ENCODE measurements at places on chromosomes 3 and 15.
A peak's percentile ranks its signal among the peaks of the same experiment; 100 is the strongest.

DNA sequence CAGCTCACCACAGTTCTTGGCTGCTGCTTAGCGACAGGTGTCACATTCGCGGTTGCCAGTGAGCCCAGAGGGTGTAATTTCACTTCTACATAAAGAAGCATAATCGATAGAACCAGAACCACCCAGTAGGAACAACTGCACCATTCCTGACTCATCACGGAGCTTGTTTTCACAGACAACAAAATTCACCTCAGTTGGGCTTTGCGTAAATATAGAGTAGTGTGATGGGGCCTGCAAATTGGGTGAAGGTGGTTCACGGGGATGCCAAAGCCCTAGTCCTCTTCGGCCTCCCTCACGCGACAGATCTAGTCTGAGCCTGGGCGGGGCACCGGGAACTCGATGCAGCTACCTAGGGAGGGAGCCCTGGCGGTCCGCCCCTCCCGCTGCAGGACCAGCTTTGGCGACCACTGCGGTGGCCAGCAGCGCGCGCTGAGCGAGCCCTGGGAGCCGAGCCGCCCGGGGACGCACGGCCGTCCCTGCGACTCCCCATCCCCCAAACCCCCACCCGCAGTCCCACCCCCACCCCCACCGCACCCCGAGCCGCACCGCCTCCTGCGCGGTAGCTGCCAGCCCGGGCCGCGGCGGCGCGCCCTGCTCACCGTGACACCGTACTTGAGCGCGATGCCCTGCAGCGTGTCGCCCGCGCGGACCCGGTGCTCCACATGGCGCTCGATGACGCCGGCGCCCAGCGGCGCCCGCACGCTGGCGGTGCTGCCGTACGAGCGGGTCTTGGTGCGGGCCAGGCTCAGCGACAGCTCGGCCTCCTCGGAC is 519 bp downstream of the LYSMD2 start:
- peak; percentile 48 for DNase-seq

DNA sequence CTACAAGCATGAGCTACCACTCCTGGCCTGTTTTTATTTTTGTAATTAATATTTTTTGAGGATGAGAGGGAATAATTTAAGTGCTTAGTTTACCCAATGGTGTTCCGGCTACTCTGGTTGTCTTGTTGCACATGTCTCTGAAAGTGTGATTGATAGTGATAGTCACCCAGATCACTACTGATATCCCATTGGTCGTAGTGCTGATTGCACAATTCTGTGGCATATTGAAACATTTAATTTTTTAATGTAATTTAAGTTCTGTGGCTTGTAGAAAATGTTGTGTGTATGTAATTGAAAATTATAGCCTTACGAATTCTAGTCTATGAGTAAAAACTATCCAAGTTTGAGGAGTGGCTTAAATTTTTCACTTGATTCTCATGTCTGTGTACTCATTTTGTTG is 11.9 kb downstream of the ARIH2 start:
- no peak for DNase-seq

- DNase-seq, result no peak
Observed at GRCh38 chr3:158451405-158452055, 119.5 kb upstream of the MLF1 start.

DNA sequence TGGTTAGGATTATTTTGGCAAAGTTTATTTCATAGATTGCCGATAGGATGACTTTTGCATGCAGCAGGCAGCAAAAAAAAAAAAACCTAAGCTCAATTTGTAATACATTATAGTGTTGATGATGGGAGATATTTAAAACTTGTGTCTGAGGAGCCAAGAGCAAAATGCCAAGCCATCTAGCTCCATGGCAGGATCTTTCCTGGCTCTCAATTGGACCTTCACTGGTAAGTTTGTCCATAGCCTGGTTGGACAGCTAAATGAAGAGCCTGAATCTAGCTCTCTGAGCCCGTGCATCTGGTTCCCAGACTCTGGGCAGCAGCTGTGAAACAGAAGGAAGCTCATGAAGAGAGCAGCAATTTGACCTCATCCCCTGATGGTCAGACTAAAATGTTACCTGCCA is 17.5 kb downstream of the STAC start:
- no peak for DNase-seq

GRCh38 chr15:98384328-98385029 is 263.9 kb upstream of the IGF1R start:
- no peak for DNase-seq

DNA sequence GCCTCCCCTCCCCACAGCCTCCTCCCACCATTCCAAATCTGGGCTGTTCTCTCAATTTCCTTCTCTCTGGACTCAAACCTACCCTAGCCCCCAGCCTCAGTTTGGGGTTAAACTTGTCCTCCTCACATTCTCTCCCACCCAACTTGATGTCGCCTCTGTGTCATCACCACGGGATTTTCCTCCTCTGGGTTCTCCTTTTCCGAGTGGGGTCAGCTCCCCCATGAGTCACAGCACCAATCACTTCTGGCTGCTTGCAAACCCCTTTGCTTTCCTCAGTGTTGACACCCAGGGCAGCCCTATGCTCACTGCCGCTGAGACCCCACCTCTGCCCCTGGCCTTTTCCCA is 451 bp downstream of the CCR5AS start:
- no peak for DNase-seq

- no peak for DNase-seq
Observed at GRCh38 chr3:53075743-53076140, 29.9 kb upstream of the SFMBT1 start.

- DNase-seq, result no peak
Observed at GRCh38 chr3:111720681-111721380, 125.7 kb upstream of the ZBED2 start.

GRCh38 chr3:61032991-61033390 is 218.3 kb downstream of the FHIT start:
- DNase-seq, result no peak

GRCh38 chr15:100787567-100788417 is 91.8 kb upstream of the ALDH1A3 start:
- no peak for DNase-seq

DNA sequence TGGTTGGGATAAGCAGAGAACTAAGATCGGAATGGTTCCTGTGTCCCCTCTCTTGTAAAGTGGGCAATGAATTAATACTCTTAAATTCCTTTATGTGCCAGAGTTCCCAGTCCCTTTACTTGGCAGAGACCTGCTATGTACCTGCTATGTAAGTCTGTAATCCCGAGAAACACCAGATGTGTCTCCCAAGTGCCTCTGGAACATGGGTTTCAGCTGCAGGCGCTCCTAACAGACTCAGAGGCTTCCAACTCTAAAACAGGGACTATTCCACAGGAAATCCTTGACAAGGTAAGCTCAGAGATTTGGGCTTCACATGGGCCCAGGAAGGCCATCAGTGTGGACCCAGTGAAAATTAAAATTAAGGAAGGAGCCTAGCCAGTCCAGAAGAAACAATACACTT is 117.7 kb upstream of the PLCL2 start:
- no peak for DNase-seq

GRCh38 chr15:86572368-86572841 is 492.7 kb downstream of the AGBL1 start:
- DNase-seq, result no peak

DNA sequence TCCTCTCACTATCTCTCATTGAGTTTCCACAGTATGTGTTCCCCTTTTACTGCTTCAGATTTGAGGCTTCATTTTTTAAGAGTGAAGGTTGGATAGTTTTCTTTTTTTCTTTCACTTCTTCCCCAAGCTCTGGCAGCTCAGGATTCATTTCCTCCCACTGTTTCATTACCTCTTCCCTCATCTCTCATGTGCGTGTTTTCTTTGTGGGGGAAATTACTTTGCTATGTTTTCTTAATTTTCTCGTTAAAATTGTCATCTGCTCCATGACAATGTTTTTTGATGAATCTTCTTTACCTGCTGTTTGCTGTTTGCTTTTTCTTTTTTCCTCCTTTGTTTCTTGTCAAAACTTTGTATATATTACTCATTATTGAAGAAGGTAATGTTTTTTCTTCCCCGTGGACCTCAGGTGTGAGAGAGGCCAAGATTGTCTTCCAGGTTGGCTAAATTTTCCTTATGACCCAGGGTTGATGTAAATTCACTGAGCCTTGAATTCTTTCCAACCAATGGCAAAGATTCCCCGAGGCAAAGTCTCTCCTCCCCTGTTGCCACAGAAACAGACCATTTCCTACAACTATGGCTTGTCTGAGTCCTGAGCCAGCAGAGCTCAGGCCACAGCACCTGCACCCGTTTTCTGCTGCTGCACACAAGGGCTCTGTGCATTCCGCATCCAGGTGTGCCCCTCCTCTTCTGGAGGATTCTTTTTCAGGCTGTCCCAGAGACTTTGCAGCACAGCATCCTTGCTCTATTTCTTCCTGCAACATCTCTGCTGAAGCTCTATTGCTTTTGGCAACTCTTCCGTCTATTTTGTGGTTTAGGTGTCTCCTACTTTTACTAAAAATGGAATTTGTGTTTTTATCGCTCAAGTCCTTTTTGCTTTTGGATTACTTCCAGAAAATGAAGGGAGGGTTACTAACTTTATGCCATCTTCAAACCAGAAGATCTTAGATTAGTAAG is 66.1 kb downstream of the NOX5 start:
- no peak for DNase-seq

DNA sequence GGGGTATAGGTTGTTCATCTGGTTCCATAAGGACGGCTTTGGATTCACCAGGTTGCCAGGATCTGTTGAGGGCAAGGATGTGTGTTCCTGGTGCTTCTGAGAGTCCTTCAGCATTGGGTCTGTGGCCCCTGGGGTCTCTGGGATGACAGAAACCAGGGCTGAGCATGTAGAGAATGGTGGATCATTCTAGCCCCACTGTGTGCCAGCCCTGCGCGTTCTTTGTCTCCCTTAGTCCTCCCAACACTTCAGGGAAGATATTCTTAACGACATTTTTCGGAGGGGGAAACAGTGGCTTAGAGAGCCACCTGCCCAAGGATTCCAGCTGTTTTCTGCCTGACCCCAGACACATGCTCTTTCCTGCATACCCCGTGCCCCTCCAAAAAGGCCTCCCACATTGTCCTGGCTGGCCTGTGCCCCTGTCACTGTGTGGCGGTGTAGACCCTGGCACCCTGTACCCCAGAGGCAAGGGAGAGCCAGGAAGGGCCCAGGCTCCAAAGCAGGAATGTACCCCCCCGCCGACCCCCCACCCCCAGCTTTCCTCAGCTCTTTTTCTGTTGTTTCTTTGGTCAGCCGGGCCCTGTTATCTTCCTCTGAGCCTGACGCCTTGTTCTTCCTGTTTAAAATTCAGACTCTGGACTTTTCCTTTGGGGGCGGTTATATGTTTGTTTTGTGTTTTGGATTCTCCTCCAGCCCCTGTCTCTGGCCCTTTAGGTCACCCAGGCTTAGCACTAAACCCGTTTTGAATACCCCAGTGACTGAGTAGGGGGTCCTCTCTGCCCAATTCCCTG is 57.8 kb upstream of the SMAD6 start:
- no peak for DNase-seq

DNA sequence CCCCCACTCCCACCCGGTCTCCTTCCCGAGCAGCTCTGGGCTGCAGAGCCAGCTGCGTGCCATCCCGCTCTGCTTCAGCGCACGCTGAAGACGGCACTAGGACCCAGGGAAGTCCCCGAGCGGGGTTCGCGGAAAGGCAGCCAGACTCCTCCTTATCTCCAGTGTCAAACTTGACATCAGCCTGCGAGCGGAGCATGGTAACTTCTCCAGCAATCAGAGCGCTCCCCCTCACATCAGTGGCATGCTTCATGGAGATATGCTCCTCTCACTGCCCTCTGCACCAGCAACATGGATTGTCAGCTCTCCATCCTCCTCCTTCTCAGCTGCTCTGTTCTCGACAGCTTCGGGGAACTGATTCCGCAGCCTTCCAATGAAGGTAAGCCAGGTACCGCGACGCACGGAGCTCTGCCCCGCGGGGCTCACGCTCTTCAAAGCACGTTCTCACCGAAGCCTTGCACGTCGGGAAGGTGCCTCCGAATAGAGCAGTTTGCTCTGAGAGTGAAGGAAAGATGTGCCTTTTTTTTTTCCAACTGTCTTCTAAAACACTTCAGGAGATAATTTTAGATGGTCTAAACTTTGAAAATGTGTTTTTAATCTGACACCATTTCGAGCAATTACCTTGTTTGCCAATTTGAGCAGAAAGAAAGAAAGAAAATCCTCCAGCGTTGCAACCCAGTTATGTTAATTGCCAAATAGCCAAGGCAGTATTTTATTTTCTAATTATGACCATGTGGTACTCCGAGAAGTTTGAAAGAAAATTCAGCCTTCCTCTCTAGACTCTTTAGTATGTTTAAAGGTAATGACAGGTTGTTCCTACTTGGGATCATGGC is at the start of gene EPHA3:
EPHA3 (plus strand) TSS at position 161 of the 830 bp plus-strand sequence; CDS start at position 289, 128 bp downstream.
- no peak for DNase-seq

GRCh38 chr3:117706037-117706436 is 996.5 kb downstream of the TUSC7 start:
- no peak for DNase-seq

DNA sequence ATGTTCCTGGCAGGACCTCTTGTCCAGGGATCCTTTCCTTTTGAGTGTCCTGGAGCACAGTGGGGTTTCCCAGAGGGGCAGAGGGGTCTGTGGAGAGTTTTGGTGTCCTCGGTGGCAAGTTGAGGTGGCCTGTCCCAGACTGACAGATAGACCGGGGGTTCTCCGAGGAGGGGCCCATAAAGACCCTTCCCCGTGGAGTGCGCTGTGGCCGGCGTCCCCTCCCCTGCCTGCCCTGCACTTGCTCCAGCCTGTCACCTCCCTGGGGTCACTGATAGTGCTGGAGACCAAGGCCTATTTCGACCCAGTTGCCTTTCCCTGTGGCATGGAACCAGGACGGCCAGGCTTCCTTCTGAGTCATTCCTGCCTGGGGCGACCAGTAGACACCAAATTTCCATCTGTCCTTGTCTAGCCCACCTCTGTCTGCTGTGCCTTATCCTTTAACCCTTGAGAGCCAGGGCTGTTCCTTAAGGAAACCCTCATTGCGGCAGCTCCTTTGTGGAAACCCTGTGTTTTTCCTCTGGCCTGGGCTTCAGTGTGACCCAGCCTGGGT is 2.9 kb downstream of the MUC4 start:
- DNase-seq, result no peak

DNA sequence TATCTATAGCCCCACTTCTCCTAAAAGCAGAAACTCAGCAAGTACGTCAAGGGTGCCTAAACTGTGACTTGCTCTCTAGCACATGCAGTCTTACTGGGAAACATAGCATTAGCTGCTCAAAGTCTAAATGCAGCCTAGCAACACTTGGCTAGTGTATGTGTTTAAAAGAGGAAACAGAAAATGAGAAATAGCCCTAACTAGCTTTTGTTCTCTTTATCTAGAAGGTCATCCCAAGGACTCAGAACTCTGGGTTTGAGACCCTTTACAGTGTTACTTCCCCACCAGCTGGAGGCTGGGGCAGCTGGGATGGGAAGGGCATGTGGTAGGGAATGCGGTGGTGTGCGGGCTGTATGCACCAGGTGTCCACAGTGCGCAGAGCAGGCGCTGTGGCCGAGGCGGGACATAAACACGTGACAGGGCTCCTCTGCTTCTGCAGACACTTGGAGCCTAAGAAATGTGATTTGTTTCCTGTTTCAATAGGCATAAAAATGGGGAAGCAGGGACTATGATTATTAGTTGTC is 13.3 kb downstream of the ETV5 start:
- DNase-seq, result no peak

- no peak for DNase-seq
Observed at GRCh38 chr3:64627471-64628321, 60.1 kb downstream of the ADAMTS9 start.

- DNase-seq, result no peak
Observed at GRCh38 chr3:100030346-100030745, 84.0 kb downstream of the FILIP1L start.

GRCh38 chr15:69808756-69809155 is 289.0 kb downstream of the TLE3 start:
- no peak for DNase-seq

Data from T-helper 22 cell (primary cell).